ENCODE measurements at places on chromosomes 7 and 10.

DNA sequence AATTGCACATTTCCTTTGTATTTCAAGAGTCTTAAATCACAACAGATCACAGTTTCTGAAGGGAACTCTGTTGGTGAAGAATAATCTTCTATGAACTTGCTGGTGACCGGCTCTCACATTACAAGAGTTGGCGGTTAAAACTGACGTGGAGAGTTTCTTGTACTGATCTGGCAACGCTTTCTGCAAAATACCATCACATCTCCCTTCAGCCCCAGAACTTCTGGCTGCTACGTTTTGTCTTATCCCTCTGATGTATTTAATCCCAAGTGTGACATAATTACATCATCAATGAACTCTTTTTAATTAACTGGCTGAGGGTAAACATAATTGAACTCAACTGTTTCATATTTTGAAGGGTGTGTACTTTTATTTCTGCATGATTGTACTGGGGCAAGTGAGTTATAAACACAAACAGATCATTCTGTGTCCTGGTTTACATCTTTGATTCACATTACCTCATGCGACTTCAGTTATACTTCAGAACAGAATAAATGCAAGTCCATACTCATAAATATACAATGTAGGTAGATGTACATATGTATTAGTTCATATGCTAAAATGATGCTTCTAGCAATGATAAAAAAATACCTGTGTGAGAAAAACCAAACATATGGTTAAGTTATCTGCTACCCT, 105.1 kb upstream of the NPVF start:
- DNase-seq, result no peak

DNA sequence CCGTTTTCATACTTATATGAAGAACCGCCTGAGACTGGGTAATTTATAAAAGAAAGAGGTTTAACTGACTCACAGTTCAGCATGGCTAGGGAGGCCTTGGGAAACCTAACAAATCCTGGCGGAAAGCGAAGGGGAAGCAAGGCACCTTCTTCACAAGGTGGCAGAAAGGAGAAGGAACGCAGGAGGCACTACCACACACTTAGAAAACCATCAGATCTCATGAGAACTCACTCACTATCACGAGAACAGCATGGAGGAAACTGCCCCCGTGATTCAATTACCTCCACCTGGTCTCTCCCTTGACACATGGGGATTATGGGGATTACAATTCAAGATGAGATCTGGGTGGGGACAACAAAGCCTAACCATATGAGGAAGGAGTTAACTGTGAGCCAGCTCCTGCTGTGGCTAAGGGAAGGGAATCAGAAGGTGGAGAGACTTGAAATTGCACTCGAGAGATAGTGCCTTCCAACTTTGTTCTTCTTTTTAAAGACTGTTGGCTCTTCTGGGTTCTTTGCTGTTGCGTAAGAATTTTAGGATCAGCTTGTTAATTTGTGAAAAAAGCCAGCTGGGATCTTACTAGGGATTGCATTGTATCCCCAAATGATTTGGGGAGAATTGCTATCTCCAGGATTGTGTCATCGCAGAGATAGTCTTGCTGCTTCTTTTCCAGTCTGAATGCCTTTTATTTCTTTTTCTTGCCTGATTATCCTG, 21.0 kb downstream of the OPTN start:
- DNase-seq, result no peak

DNA sequence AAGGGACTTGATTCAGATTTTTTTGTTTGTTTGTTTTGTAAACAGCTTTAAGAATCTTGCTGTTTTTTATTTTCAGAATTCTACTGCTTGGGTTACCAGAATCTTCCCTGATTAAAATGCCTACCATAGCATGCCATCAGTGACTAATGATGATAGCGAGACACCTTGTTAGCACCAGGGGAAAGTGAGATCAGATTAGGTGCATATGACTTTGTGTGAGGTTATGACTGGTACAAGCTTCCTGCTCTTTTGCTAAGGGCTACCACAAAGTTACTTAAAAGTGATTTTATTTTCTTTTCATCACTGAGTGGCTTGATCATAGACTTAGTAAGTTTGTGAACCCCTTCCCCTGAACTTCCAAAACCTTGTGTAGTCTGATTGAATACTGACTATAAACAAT, 93.5 kb downstream of the SND1 start:
- no peak for DNase-seq

DNA sequence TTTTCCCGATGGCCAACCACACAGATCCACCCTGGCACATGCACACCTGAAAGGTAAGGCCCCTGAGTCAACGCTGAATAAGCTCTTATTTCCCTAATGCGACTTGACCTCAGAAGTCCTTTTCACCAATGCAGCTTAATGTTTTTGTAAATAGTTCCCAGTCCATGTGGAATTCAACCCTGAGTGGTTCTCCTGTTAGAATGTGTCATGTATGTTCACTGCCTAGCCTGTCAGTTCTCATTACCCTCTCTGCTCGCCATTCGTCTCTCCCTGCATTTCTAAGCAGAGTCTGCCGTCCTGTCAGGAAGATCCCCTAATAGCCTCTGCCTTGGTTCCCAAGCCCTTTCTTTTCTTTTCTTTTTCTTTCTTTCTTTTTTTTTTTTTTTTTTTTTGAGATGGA, 392.6 kb upstream of the SHH start:
- no peak for DNase-seq

GRCh38 chr7:95200741-95201140, 123.6 kb downstream of the PON1 start:
- DNase-seq, result no peak

DNA sequence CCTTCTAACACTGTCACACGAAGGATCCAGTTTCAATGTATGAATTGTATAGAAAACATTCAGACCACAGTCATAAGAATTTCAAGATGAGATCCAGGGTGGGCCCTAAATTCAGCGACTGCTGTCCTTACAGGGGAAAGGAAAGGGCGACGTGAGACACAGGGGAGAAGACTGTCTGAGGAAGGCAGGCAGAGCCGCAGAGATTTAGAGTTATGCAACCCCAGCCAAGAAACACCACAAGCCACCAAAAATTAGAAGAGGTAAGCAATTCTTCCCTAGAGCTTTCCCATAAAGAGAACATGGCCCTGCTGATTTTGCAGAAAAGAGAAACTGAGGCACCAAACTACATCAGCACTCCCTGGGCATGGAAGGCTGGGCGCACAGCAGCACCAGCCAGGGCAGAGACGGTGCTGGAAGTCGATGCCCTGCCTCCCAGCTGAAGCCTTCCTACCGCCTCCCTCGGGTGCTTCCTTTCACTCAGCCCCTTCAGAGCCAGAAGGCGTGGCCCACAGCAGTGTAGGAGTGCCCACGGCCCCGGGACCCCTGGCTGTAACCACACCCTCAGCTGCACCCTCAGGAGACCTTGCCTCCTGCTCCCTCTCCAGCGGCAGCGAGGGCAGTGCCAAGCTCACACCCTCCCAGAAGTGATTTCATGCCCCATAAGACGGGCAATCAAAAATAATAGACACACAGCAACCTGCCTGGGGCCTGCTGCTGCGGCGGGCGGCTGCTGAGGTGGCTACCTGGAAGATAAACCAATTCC, 81.0 kb upstream of the LRRC4 start:
- no peak for DNase-seq

- no peak for DNase-seq
These were observed 19.4 kb downstream of the JCAD start for GRCh38 chr10:30039988-30040387.

DNA sequence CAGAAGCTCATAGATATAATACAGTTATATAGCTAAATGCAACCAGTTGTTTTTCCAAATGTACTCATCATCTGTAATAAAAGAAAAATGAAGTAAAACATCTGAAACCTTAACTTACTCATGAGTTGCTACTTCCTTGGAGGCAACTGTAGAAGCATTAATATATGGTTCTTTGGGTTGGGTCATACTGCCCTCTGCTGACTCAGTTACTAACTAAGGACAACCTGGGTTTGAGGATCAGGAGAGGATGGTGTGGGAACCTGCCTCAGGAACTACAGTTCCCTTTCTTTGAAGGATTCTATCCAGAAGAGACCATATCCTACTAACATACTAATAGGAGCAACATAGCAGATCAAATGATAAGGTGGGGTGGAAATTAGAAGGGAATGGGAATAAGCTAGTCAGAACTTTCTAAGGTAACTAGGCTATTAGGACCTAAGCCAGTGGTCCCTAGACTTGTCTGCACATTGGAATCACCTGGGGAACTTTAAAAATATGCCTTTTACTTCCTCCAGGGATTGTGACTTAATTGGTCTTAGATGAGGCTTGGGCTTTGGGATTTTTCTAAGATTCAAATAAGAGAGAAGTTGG, 20.7 kb downstream of the COX15 start:
- no peak for DNase-seq

- no peak for DNase-seq
These were observed 307.2 kb downstream of the PRPF18 start for GRCh38 chr10:13893926-13894325.

DNA sequence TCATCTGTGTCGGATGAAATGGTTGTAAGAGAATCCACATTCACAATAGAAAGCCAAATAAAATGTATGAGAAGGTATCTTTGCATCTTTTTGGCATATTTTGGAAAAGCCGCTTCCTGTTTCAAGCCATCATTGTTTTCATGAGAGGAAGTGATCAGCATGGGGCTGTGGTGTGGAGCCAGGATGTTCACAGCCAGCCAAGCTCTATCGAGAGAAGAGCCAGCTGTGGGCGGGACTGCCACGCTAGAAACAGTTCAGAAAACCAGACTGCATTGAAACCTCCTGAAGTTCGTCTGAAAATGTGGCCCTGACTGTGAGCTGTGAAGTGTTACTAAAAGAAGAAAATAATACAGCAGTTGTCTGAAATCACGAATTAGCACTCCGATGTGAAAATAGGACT, 21.2 kb upstream of the NPS start:
- no peak for DNase-seq

- no peak for DNase-seq
These were observed 223.7 kb downstream of the LHFPL3 start for GRCh38 chr7:104552102-104552501.

GRCh38 chr7:64621656-64622055, 44.3 kb upstream of the ZNF107 start:
- no peak for DNase-seq

DNA sequence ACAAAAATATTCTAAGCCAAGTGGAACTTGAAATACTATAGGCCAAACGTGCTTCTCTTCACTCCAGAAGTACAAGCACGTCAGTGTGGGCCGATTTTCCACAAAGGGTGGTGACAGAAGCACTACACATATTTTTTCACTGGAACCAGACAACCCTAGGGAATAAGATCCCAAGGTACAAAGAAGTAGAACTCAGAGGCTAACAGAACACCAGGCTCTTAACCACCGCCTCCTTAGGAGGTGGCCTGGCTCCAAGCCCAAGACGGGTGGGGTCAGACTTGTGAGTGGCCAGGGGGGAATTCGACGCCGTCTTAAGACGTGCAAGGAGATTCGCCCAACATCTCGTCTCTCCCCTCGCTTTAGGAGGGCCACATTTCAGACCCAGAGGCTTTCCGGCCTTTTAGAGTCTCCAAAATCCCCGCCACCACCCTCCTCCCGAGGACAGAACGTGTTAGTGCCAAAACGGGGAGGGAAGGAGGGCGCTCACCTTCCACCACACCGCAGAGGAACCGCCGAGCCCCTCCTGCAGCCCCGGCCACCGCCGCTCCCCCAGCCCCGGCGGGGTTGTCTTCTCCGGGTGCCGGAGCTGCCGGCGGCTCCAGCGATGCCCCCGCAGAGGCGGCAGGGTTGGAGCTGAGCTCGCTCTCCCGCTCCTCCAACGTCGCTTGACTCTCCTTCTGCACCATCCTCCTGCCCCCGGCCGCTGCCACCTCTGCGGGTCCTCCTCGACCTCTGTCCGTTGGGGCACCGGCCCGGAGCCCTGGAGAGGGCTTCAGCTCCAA, 716 bp downstream of the OGA start:
- no peak for DNase-seq

DNA sequence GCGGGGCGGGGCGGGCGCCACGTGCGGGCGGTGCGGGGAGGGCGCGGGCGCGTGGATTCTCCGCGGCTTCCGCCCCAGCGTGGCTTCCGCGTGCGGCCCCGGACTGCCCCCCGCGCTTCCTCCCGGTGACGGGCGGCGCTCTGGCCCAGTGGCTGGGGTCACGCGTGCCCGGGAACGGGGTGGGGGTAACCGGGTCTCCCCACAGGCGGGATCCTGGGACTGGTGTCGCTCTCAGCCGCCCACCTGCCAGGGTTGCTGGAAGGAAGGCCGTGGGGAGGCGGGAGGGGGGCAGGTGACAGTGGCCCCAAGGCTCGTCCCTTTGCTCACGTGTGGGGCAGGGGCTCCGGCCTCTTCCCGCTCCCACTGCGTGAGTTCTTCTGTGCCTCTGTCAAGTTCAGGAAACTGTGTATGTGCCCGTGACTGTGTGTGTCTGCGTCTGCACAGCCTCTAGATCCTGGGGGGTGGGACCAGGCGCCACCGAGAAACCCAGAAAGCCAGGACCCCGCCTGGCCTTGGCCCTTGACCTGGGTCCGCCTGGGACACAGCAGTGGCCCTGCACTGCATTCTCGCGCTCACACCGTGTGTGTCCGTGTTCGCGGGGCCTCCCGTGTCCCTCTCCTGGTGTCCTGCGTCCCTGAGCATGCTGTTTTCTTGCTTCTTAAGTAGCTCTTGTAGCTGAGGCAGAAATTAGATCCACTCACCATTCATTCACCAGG, 919 bp downstream of the MAFK start:
- DNase-seq, result no peak

DNA sequence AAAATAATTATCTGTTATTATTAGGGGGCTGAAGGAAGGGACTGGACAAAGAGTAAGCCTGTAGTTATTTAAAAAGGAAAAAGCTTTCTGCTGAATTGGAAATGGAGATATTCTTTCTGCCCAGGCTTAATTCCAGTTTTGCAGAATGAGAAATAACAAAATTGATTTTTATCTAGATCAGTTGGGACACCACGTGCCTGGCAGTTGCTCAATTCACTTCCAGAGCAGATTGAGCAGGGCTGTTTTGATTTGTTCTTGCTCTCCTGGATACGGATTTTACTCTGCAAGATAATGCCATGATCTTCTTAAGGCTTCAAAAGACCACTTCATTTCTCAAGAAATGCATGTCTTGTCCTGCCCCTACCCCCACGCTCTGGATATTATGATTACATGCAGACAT, 524.3 kb downstream of the TCERG1L start:
- DNase-seq, result no peak

DNA sequence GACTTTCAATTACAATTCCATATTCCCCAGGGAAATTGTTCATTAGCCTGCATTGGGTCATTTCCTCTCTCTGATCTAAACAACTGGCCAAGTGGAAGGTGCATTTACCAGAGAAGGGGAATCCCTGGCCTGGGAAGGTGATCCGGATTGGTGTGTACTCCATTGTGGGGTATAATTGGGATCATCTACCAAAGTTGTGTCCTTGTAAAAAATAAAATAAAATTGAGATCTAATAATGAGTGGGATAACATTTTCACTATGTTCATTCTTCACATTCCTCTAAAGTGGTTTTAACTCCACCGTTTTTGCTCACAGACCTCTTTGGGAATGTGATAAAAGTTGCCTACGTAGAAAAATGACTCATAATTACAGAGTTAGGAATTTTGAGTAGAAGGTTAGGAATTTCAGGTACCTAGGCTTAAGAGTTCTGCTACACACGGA, 22.8 kb downstream of the ARL5B start:
- DNase-seq, result no peak
